Hematopoietic multipotent progenitor cell treated with erythropoietin and hydrocortisone succinate and interleukin-3 and kit ligand, for 6 days (in vitro differentiated cells): ENCODE measurements at places on chromosomes 6 and 20.

DNA sequence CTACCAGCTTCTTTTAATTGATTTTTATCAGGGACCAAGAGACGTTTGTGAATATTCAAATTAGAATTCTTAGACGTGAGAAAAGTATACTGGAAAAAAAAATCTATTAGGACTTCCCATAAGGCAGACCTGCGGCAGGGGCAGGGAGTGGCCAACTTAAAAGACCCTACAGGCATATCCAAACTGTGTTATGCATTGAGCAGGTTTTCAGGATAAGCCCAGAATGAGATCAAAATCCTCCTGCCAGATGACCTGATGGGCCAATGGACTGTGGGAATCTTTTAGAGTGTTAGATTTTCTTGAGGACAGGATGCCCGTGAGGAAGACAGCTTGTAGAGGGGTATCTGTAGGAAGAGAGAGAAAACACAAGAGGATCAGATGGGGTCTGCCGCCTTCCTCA, 391.5 kb downstream of the CD83 start:
- DNase-seq = no peak

- DNase-seq = no peak
Observed at GRCh38 chr6:134287859-134288537, 29.9 kb downstream of the SGK1 start.

- peak; percentile 91 for DNase-seq
Observed at GRCh38 chr20:49846206-49846807, 33.7 kb downstream of the SLC9A8 start.

GRCh38 chr20:51498765-51499540, 43.6 kb downstream of the NFATC2 start:
- DNase-seq = no peak

- no peak for DNase-seq
Observed at GRCh38 chr6:143939364-143939763, 68.7 kb downstream of the PLAGL1 start.
